ENCODE measurements at places on chromosomes 1 and 21.

DNA sequence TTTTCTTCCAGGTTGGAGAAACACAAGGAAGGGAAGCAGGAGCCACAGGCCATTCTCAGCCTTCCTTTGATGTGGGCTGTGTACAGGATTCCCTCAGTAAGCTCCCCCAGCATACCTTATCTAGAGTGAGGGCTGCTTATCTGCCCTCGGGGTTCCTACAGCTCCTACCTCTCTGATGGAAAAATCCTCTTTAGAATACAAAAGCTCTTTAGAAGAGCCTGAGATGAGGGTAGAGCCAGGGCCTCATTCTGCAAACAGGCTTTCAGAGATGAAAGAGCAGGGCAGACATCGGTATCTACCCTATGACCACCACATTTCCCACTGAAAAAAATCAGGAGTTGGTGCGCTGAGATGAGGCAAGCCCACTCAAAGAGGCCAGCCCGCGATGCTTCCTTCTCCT is 85.1 kb downstream of the PLPP3 start:
- no peak for DNase-seq

GRCh38 chr1:13582713-13583443 is 754 bp upstream of the PDPN start:
- no peak for DNase-seq

DNA sequence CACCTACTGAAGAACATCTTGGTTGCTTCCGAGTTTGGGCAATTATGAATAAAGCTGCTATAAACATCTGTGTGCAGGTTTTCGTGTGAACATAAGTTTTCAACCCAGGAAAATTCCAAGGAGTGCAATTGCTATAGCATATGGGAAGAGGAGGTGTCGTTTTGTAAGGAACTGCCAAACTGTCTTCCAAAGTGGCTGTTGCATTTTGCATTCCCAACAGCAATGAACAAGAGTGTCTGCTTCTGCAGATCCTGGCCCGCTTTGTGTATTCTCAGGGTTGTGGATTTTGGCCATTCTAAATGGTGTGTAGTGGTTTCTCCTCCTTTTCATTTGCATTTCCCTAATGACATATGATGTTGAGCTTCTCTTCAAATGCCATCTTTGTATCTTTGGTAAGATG is 23.8 kb downstream of the GNG4 start:
- DNase-seq: no peak

DNA sequence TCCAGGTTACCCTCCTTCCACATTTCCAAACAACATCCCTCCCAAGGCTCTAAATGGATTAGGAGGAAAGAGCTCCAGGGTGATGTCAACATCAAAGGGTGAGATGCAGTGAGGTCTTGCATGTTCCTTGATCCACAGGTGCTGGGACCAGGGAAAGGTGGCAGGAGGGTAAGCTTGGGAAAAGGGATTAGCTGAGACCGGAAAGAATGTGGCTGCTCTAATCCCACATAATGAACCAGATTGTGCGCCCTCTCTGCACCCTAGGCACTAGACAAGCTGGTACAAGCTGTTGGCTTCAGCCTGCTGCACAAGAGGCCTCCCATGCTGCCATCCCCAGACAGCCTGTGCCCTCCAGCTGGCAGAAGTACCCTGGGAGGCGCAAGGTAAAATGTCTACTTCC is 34.9 kb downstream of the PLXNA2 start:
- DNase-seq: no peak

- DNase-seq: no peak
These were observed 42.5 kb downstream of the PLPPR5 start for GRCh38 chr1:98962156-98962555.

- no peak for DNase-seq
These were observed 19.3 kb downstream of the AHCYL1 start for GRCh38 chr1:110003747-110004428.

GRCh38 chr1:100413035-100413434 is 60.7 kb downstream of the CDC14A start:
- DNase-seq: no peak

- DNase-seq: no peak
These were observed 29.4 kb upstream of the BMP8A start for GRCh38 chr1:39462074-39462473.

DNA sequence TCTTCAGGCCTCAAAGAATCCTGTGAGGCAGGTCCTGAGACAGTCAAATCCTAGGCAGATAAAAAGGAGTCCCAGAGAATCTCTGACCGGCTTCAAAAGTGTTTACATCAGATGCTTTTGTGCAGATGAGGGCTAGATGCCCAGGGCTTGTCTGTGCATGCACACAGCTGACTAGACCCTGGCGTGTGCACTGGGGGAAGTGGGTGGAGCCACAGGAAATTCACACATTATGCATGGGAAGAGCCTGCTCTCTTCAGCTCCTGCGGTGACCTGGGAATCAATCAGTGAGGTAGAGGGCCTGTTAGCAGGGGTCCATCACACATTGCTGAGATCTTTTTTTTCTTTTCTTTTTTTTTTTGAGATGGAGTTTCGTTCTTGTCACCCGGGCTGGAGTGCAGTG is 36.6 kb upstream of the NHLH2 start:
- DNase-seq: no peak

DNA sequence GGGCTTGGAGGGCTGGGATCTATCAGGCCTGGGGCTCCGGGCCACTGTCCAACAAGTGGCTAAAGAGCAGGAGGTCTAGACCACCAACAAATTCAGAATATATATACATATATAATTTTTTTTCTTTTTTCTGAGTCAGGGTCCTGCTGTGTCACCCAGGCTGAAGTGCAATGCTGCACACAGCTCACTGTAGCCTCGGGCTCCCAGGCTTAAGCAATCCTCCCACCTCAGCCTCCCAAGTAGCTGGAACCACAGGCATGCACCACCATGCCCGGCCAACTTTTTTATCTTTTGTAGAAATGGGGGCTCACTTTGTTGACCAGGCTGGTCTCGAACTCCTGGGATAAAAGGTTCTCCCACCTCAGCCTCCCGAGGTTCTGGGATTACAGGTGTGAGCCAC is 6.8 kb upstream of the LAPTM5 start:
- no peak for DNase-seq

DNA sequence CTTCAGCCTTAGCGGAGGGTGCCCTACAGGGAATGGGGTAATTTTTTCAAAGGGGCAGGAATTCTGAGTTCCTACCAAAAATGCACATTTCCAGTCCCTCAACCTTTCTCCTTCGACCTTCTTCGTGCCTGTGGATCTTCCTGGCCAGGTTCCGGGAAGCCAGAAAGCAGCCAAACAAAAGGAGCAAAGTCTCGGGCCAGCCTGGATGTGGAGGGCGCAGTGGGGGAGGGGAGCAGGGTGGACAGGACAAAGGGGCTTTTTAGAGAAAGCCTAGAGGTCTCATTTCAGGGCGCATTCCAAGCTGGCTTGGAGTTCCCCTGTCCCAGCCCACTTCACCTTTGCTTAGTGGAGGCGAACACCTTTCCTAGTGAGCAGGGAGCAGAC is 2.9 kb upstream of the INAVA start:
- DNase-seq: no peak

DNA sequence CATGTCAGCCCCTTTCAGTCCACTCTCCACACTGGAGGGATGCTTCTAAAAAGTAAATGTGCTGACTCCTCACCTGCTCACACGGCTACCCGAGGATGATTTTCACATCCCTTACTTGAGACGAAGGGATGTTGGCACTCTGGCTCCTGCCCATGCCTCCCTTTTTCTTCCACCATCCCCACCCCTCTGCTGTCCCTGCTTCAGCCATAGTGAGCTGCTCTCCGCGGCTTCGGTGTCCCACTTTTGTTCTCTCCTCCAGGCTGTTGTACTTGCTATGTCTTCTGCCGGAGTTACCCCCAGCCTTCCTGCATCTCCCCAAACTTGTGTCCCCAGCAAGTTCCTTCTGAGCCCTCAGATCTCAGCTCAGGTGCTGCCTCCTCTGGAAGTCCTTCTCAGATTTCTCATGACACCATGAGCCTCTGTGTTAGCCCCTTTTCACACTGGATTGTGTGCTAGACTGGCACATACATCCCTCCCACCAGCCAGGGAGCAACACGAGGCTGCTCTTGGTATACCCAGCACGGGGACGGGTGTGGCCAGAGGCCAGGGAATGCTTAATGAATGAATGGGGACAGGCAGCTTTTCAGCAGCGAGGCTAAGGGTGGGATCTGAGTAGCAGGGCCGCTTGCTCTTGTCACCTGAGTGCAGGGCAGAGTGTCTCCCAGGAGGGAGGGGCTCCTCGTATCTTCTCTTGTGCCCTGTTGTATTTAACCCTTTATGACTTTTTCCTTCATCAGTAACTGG is 1.3 kb downstream of the ACOT11 start:
- no peak for DNase-seq

DNA sequence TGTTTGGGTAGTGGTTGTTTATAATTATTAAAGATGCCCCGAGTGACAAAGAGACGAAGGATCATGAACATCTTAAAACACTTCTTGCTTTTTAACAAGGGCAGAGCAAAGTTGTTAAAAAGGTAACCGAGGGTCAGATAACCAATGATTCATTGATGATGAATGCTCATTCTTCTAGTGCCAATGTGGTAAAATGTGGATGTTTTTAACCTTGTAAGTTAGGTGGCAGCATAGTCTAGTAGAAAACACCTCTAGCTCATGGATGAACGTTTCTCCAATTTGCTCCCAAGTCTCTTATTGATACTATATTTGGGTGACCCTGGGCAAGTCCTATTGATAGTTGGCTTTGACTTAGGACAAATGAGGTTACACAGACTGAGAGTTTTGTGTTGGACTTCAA is 167.9 kb downstream of the KIF26B start:
- no peak for DNase-seq

- no peak for DNase-seq
These were observed 82.2 kb upstream of the BMP8A start for GRCh38 chr1:39409055-39409816.

GRCh38 chr1:200294241-200294640 is 115.6 kb downstream of the ZNF281 start:
- DNase-seq: no peak

DNA sequence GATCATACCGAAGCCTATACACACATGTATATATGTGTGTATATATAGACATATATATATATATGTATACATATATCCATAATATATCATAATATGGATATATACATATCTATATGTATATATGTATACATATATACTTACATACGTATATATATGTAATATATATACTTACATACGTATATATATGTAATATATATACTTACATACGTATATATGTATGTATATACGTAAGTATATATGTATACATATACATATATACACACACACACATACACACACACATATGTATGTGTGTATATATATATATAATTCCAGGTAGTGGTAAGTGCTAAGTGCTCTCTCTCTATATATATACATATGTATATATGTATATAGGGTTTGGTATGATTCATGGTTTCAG is 9.7 kb upstream of the TMEM35B start:
- no peak for DNase-seq

DNA sequence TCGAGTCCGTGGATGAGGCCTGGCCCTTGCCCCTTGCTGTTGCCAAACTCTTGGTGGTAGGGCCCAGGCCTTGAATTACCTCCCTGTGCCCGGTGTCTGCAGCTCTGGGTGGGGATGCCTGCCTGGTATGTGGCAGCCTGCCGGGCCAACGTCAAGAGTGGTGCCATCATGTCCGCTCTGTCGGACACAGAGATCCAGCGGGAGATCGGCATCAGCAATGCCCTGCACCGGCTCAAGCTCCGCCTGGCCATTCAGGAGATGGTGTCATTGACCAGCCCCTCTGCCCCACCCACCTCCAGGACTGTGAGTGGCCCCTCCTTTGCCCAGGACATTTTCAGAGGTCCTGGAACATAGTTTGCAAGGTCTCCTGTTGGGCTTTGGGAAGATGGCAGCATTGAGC is 25.7 kb downstream of the MYOG start:
- no peak for DNase-seq

DNA sequence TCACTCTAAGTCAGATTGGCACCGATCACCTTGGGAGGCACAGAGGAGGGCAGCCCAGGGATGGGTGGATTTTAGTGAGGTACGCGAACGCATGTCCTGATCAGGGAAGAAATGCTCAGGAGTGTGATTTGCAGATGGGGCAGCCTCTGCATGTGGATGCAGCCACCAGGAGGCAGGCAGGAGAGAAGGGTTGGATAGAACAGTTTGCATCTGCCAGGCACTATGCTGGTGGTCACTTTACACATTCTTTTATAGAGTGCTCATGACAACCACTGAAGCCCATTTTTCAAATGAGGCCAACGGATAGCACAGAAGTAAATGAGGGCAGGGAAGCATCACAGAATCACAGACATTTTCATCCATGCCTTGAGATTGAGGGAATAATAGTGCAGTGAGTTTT is 5.7 kb downstream of the LAMB3 start:
- DNase-seq: no peak

- no peak for DNase-seq
These were observed 5.9 kb upstream of the PLEKHG5 start for GRCh38 chr1:6497215-6497866.

GRCh38 chr1:6027591-6027990 is 18.1 kb upstream of the KCNAB2 start:
- DNase-seq: no peak

- DNase-seq: no peak
These were observed 295.1 kb upstream of the ST6GALNAC5 start for GRCh38 chr1:76572229-76572628.

DNA sequence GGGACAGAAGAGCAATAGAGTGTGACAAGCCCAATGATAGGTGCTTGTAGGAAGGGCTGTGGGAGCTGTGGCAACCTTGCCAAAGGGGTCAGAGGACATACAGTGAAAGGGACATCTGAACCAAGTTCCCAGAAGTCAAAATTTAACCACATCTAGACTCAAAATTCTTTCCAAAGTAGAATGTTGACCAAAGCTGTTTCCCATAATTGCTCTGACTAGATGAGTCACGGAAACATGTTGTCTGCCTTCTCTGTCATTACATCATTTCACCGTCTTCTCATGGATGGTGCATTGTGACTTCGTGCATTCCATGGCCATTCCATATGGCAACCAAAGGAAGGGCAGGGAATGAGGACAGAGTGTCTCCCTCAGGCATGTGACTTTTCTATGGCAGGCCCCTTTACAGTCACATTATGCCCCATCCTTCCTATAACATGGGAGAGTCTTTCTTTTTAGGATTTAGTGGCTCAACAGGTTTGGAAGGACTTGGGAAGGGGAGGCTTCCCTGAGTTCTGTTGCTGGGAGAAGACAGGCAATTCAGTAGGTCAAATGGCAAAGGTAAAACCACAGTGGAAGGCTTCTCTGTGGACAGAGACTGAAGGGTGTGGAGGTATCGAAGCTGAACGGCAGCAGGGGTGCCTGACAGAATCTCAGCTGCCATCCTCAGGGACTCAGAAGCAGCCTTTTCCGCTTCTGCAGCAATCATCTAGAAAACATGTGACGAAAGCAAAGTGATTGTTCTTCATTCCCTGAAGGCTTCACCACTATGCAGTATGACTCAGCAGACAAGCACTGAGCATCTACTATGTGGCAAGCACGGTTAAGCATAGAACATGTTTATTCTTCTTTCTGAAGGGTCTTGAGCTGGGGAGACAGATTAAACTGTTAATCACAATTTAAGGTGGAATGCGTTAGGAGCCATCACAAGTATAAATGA is 24.7 kb downstream of the NPHS2 start:
- no peak for DNase-seq

- no peak for DNase-seq
These were observed 425 bp upstream of the TADA1 start for GRCh38 chr1:166876540-166876838.

DNA sequence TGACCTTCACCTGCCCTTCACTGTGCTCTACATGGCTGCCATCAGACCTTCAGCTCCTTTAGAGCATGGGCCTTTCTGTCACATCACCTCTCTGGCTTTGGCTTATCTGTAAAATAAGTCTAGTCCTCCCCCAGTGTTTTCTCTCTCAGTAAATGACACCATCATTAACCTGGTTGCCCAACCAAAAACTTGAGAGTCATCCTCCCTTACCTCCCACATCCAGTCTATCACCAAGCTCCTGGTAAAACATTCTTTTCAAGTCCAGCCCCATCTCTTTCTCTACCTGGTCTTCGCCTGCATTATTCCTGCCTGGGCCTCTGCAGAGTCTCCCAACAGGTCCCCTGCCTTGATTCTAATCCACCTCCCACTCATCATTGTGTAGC is 13.1 kb downstream of the SLC26A9 start:
- DNase-seq: no peak
